Natural killer cell treated with Interleukin-12 subunit alpha and Interleukin-12 subunit beta and Interleukin-15 and Interleukin-18, amount 100 ng/mL, for 72 hours (primary cell): ENCODE measurements at places on chromosomes 1 and 21. TPM values are rescaled to one million over a fixed set of nuclear protein-coding genes. Genes with fewer than 3 reads are reported as not detected.

VHLL gene
- total RNA-seq, result not detected

FOXD2 gene
- 0.33 TPM for total RNA-seq

DNA sequence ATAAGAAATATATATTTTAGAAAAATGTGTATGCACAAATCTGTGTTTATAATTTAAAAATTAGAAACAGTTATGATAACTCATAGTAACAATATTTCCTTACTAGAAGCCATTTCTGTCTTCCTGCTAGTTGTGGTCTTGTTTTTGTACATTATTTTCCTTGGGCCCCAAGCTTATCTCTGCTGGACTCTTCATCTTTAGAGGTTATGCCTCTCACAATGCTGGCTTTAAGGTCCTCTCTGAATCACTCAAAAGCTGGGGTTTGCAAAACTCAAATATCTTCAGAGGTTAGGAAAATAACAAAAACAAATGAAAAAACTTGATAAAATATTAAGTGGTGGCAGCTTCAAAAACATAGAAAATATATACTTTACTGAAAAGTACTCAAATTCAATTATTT is 133.8 kb downstream of the PTPRC start:
- DNase-seq, result no peak

DNA sequence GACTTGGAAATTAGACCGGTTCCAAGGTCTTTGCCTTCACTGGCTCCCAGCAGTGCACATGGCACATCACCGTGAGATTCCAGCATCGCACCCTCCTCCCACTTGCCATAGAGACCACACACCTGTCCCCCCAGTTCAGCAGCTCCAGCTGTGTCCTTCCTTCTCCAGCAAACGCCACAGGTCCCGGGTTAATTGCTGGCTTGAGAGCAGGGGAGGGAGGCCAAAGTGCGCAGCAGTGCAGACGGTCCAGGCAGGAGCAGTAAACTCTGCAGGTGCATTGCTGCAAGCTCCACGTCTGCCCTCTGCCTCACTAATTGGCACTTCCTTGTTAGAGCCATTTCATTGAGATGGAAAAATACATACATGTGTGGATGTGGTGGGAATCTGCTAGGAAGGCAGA is 65.3 kb downstream of the KLHDC7A start:
- DNase-seq, result no peak

DNA sequence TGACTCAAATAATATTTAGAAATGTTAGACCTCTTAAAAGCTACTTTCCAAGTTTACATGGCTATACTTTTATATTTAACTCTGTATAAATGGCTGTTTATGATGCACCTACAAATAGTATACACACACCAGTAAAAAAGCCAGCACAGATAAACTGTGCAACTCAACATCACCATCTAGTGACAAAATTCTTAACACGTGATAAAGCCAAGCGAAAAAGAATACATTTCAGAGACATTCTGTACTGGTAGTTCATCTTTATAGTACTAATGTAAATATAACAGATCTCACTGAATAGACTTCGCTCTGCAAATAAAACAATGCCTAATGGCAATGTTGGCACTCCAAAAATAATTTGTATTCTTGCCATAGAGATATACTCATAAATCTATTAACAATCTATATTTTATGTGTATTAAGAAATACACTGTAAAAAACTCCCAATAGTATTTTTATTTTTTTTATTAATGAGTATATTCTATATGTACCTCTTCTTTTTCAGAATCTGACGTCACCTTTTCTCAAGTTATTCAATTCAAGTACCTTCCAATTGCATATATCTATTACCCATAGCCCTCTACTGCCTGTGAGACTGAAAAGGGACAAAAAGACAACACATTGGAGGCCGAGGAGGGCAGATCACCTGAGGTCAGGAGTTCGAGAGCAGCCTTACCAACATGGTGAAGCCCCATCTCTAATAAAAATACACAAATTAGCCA is 100.2 kb downstream of the DPYD start:
- no peak for DNase-seq

GRCh38 chr1:186502087-186502486 is 41.2 kb upstream of the PDC start:
- DNase-seq, result no peak

DNA sequence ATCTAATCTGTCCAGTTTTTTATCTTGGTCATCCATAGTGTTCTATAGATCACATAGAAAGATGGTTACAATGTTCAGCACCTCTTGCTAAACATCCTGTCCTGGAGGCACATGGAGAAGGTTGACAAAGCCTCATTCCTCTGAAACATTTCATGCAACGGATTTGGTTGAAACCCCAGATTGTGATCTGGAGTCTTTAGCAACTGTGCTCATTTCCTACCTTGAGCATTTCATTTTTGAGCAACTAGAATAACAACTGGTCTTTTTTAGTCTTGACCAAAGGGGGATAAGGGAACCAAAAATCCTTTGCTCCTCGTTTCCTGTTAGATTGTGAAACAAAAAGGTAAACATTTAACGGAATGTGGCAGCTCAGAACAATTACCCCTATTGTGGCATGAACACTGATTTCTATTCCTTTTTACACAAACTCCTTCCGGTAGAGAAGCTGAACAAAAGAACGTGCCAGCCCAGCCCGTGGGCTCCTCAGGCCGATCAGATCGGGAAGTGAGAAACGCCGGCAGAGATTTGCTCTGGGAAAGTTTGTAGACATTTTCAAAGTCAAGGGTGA is 94.7 kb upstream of the ERRFI1 start:
- no peak for DNase-seq

DNAJC8 gene
- total RNA-seq, result 62.8 TPM

GRCh38 chr1:1672181-1672965 is 13.6 kb upstream of the CDK11B start:
- DNase-seq, result no peak

TNFRSF9 gene
- total RNA-seq, result 462 TPM

TMEM269 gene
- 0.55 TPM for total RNA-seq

- DNase-seq, result no peak
Observed at GRCh38 chr1:118485757-118486156, 300.7 kb upstream of the SPAG17 start.

DNA sequence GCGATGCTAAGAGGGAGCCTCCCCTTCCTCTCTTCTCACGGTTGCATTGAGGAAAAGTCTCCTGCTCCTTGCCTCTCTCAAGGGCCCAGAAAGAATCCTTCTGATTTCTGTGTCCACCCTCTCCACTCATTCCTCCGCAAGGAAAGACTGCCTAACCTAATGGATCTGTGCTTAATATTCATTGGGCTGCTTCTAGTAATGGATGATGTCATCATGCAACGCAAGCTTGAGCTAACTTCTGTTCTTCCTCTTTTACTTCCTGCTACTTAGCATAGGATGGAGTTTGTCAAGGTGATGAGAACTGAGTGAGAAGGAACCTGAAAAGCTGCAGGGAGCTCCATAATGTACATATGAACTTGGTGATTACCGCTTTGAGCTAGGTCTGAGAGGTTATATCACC is 35.2 kb upstream of the HMGB4 start:
- no peak for DNase-seq

GRCh38 chr1:74429580-74429979 is 82.8 kb downstream of the LRRC53 start:
- DNase-seq, result no peak

DNA sequence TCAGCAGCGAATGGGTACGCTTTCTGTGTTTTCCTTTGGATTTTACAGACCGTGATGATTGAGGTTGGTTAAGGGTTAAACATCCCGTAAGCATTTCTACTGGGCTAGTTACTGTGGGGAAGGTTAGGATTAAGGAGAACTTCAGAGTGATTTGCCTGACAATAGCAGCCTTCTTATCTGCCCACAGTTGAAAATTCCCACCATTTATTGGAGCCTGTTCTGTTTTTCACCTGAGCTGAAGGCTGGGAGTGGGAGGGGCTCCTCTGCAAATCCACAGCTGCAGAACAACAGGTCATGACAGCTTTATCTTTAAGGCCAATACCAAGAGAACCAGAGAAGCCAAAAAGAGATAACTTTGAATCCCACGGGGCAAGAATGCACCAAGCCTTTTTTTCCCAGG is 168.6 kb downstream of the KAZN start:
- no peak for DNase-seq

OR6N1 gene
- total RNA-seq, result not detected

TRIM62 gene
- 15.0 TPM for total RNA-seq

GRCh38 chr1:13674377-13674776 is 25.6 kb upstream of the PRDM2 start:
- DNase-seq, result no peak

DNA sequence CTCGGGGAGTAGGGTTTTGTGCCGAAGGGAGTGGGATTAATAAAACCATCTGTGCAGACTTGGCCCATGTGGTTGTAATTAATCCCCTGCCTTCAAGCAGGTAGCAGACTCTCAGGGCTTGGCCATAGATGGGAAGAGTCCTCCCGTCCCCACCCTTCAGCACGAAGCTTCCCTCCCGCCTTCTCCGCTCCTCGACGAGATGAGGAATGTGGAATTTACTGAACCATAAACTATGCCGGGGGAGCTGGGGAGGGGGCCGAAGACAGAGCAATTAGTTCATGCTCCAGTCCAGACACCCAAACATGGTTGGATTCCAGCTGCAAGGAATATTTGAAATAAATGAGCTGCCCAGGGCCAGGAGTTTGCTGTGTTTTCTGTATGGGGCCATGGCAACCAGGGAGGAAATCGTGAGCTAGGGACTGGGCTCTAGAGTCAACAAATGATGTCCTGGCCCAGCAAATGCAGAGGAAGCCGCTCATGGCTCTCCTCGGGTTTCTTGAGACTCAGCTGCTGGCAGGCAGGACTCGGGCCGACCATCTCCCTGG is 78.8 kb downstream of the SPSB1 start:
- DNase-seq, result no peak

- no peak for DNase-seq
Observed at GRCh38 chr1:84540759-84541158, 33.5 kb downstream of the CTBS start.

GRCh38 chr1:37323486-37324377 is 150.6 kb upstream of the ZC3H12A start:
- DNase-seq, result no peak

DNA sequence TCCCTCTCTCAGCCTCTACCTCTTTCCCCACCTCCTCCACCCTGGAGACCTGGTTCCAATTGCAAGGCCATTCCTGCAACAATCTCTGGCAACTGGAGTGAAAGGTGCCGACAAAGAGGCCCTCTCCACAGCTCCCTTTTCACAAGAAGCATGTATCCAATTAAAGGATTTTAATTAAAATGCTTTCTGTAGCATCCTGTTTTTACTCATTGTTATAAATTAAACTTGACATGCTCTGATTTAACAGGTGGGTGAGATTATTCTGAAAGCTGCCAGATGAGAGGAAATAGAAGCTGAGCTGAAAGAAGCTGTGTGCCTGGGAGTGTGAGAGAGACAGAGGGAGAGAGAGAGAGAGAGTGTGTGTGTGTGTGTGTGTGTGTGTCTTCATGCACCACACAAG is 160.5 kb downstream of the TBX15 start:
- no peak for DNase-seq

ERRFI1 gene
- 6.3 TPM for total RNA-seq

DTL gene
- total RNA-seq, result 90.3 TPM

- no peak for DNase-seq
Observed at GRCh38 chr1:241265428-241265827, 91.6 kb downstream of the RGS7 start.

GRCh38 chr1:246582301-246583055 is 16.2 kb downstream of the CNST start:
- DNase-seq, result no peak

SOX13 gene
- total RNA-seq, result 8.3 TPM

- DNase-seq, result no peak
Observed at GRCh38 chr1:2027961-2028583, 8.9 kb downstream of the GABRD start.

GRCh38 chr1:155479205-155479604 is 83.4 kb downstream of the ASH1L start:
- no peak for DNase-seq

GRCh38 chr1:1181129-1181937 is 7.7 kb downstream of the TTLL10 start:
- DNase-seq, result peak; percentile 56

GRCh38 chr21:32800056-32800455 is 28.5 kb upstream of the PAXBP1 start:
- no peak for DNase-seq

TAS1R1 gene
- not detected for total RNA-seq
